ENCODE measurements at places on chromosomes 4 and X. TPM values are rescaled to one million over a fixed set of nuclear protein-coding genes. Genes with fewer than 3 reads are reported as not detected.

DNA sequence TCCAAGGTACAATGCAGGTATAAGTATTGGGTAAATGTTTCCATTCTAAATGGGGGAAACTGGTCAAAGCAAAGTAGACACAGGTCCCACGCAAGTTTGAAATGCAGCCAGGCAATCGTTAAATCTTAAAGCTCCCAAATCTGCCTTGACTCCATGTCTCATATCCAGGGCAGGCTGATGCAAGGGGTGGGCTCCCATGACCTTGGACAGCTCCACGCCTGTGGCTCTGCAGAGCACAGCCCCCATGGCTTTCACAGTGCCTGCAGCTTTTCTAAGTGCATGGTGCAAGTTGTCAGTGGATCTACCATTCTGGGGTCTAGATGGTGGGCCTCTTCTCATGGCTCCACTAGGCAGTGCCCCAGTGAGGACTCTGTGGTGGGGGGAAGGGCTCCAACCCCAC is 436.4 kb downstream of the DMD start:
- DNase-seq: no peak

The NLGN4X gene
- not detected for total RNA-seq

The ZNF718 gene
- 1.3 TPM for total RNA-seq

- no peak for DNase-seq
Measured at GRCh38 chr4:148779771-148780170, 337.6 kb upstream of the NR3C2 start.

Data from HT-29 (cell line).